CD4-positive, alpha-beta T cell treated with Interleukin-1 beta for 1 hour (primary cell): ENCODE measurements at places on chromosomes 3 and 15.

- DNase-seq: no peak
Measured at GRCh38 chr15:101118615-101119014, 133.2 kb downstream of the CHSY1 start.

DNA sequence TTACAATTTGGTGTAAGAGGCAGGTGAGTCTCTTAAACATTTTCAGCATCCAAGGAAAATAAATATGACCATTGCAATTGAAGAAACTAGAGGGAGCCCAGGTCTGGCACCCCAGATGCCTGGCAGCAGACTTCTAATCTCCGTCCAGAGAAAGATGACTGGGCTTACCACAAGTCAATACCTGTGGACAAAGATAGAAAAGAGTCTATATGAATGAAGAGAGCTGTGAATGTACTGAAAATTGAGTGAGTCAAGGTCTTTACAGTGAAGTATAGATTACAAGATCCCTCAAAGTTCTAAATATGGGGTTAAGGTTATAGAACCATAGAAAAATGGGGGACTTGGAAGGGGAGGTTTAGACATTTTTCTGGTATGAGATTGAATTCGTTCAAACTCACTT lies 827.4 kb upstream of the NR2F2 start:
- no peak for DNase-seq

- DNase-seq: no peak
Measured at GRCh38 chr3:58670506-58671135, 4.0 kb upstream of the FAM3D start.

DNA sequence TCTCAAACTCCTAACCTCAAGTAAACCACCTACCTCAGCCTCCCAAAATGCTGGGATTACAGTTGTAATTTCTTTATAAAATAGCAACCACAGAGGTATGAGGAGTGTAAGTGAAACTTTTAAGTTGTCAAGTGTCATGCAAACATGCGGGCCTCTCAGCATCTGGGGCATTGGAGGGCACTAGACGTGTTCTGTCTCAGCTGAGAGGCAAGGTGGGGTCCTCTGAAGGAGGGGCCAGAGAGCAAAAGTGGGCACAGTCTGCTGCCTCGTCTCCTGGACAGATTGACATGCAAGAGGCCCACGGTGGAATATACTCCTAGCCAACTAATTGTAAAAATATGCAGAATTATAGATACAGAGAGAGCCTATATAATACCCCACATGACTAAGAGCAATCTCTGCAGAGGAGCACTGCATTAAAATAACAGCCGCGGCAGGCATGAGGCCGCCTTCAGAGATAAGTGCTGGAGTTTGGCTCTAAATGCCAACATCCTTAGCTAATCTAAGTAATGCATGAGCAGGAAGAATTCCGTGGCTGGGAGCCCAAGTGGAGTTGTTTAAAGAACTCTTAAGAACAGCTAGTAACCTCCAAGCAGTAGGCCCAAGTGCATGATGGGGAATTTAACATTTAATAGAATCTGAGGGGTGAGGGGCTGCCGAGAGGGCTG lies 87.8 kb upstream of the RNU6-1 start:
- DNase-seq: no peak

GRCh38 chr3:113185194-113185835 lies 26.0 kb upstream of the BOC start:
- no peak for DNase-seq

DNA sequence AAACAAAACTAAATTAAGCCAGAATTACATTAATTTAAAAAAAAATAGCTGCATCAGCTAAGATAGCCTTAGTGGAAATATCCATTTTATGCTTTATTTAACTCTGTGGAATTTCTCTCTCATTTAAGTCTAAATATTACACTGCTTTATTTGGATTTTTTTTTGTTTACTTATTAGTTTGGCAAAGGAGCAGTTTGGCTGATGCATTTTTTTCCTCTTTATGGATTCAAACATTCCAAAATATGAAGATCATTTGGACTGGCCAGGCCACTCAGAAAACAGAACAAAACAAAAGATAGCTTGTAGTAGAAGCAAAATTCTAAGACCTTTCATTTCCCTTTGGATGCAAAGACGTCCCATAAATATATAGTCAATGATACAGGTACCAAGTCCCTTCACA lies 707.3 kb upstream of the UBE2E2 start:
- DNase-seq: no peak

- DNase-seq: no peak
Measured at GRCh38 chr3:114973536-114973935, 173.6 kb downstream of the ZBTB20 start.

DNA sequence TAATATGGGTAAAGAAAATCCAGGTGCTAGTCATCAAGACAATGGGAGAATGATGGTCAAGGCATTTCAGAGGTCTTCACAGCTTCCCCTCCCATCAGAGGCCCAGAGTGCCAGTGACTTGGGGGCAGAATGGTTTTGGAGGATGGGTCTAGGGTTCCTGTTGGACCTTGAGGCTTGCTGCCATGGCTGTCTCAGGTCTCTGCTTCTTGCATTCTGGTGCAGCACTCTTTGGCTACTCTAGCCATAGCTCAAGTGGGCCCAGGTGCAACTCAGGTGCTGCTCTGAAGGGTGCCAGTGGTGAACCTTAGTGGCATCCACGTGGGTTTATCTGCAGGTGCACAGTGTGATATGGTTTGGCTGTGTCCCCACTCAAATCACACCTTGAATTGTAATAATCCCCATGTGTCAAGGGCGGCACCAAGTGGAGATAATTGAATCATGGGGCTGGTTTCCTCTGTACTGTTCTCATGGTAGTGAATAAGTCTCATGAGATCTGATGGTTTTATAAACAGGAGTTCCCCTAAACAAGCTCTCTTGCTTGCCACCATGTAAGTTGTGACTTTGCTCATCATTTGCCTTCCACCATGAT lies 48.5 kb upstream of the PEX5L start:
- no peak for DNase-seq

GRCh38 chr15:56968821-56969220 lies 50.4 kb downstream of the TCF12 start:
- DNase-seq: no peak

GRCh38 chr3:156014489-156014888 lies 105.9 kb upstream of the KCNAB1 start:
- no peak for DNase-seq

GRCh38 chr3:123272547-123272946 lies 70.8 kb downstream of the SEC22A start:
- no peak for DNase-seq

DNA sequence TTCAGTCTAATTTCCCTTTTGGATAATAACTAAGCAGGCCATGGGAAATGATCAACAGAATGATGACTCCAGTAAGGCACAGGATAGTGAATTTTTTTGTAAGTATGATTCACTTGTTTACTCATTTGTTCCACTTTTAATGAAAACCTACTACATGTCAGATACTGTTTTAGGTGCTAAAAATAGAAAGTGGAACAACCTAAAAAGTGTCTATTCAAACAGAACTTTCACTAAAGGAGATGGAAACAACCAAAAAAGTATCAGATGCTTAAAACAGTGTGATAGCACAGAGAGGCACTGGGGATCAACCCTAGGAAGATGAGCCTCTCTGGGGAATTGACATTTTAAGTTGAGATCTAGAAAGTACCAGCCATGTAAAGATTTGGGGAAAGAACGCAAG lies 11.1 kb downstream of the RYK start:
- DNase-seq: no peak

- DNase-seq: no peak
Measured at GRCh38 chr3:177830411-177830849, 633.1 kb upstream of the TBL1XR1 start.

DNA sequence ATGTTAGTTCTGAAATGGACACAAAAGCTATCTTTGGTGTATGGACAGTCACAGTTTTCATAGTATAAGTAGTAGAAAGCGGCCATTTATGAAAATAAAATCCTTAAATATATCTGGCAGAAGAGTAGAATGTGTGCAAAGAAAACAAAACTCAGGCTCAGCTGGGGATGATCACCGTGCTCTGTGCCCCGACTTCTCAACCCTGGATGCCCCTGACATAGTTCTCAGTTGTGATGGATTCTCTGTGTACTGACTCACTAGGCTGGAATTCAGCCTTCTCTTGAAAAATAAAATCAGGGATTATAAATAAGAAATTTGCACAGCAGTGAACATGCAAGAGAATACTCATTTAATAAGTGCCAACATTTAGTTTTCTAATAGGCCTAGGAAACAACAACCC lies 925.1 kb upstream of the NR2F2 start:
- DNase-seq: no peak

DNA sequence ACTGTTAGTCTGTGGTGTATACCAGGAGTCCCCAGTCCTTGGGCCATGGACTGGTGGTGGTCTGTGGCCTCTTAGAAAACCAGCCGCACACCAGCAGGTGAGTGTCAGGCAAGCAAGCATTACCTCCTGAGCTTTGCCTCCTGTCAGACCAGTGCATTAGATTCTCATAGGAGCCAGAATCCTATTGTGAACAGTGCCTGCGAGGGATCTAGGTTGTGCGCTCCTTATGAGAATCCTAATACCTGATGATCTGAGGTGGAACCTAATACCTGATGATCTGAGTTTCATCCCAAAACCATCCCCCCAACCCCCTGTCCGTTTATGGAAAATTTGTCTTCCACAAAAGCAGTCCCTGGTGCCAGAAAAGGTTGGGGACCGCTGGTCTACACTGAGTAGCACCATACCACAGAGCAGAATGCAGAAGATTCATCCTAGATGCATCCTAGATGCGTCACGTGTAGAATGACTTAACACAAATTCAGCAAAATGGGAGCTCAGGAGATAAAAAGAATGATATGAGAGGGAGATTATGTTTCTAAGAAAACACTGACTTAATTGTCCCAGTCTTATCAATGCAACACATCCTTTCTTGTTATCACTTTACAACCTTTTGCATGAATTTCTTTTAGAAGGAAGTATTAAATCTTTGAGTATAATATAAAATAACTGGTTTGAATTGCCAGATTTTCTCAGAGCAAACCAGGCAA lies 28.5 kb downstream of the SELENOT start:
- DNase-seq: no peak

DNA sequence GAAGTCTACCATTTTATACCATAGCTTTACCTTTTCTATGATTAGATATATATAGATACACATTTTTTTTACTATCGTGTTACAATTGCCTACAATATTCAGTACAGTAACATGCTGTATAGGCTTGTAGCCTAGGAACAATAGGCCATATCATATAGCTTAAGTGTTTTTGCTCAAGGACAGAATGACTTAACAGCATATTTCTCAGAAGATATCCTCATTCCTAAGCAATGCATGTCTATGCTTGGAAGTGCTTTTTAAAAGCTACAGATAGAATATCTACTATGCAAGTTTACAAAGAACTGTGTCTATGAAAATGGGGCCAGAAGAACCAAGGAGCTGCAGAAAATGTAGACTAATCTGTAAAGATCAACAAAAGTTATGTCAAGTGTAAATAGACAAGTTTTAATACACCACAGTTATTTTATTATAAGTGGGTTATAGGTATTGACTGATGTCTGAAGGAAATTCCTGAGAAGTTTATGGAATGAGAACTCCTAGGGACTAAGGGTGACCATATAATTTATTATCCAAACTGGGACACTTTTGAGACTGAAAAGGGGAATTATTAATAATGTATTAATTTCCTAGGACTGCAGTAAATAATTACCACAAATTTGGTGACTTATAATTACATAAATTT lies 138.7 kb upstream of the TGFBR2 start:
- DNase-seq: no peak

DNA sequence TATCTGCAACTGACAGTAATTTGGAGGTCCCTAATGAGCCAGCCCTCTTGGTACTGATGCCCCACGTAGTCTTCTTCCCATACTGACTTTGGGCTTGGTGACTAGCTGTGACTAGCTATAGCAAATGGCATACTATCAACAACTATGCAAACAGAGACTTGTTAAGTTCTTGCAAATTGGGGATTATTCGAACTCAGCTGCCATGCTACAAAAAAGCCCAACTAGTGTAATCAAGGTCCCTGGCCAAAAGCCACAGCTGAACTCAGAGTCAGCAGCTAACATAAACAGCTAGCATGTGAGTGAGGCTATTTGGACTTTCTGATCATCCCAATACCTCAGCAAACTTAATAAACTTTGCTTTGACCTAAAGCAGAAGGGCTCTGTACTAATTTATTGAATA lies 121.2 kb upstream of the PLXND1 start:
- no peak for DNase-seq

GRCh38 chr3:134993011-134993410 lies 198.0 kb downstream of the EPHB1 start:
- no peak for DNase-seq

GRCh38 chr3:73055583-73055982 lies 5.9 kb upstream of the EBLN2 start:
- DNase-seq: no peak

DNA sequence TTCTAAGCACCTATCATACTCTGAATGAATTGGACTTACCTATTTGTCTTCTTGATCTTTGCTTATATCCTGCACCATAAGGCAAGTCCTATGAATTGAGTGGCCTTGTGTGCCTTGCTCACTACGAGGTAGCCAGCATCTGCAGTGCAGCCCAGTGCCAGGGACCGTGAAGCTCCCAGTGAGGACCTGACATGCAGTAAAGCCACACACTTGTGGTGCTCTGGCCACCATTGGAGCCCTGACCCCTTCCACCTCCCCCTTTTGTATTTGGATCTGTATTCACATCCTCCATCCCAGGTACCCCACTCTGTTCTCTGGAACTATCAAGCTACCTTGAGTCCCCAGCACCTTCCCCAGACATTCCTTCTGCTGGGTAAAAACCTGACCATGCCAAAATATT lies 52.1 kb downstream of the BSN start:
- no peak for DNase-seq

GRCh38 chr3:111923095-111923771 lies 55.6 kb upstream of the ABHD10 start:
- no peak for DNase-seq

DNA sequence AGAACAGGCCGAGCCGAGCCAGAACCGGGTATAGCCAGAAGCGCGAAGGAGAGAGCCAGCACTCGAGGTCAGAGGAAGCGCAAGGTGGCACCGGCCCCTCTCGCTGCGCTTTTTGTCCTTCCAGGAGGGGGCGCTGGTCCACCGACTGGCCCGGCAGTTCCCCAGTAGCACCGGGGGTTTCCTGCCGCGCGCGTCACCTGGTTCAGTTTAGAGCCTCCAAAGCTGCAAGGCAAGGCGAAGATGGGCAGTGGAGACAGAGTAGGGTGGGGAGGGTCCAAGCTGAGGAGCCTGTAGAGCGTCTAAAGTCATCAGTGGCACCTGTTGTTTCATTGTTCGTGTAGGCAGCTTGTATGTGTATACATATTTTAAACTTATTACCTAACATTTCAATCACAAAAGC lies 7.6 kb upstream of the NR2E3 start:
- DNase-seq: no peak

DNA sequence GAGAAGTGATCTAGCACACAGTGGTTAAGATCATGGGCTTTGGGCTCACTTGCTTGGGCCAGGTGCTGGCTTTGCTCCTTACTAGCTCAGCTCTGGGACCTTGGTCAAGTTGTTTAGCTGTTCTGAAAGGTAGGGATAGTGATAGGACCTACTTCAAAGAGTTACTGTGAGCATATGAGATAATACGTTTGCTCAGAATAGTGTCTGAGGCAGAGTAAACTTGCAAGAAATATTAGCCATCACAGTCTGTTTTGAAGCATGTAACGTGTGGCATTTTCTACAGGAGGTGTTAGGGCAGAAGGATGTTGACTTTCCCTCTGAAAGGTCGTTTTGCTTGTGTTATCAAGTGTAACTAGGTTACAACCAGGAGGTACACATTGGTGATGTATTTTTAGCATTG lies 34.5 kb upstream of the NFKBIZ start:
- no peak for DNase-seq

- no peak for DNase-seq
Measured at GRCh38 chr3:22318325-22318724, 567.3 kb upstream of the ZNF385D start.

- DNase-seq: no peak
Measured at GRCh38 chr3:150540991-150541390, 5.3 kb downstream of the SERP1 start.
